ENCODE measurements at places on chromosomes 6 and 20. TPM values are rescaled to one million over a fixed set of nuclear protein-coding genes. Genes with fewer than 3 reads are reported as not detected.

The KCNK15 gene
- total RNA-seq: not detected

The HLA-DQB1 gene
- total RNA-seq: not detected

The MOG gene
- total RNA-seq: not detected

The LPA gene
- total RNA-seq: not detected

The PPIL6 gene
- 0.85 TPM for total RNA-seq

The C6orf141 gene
- total RNA-seq: 11.3 TPM

The ARHGAP18 gene
- total RNA-seq: 68.3 TPM

The SMOC2 gene
- total RNA-seq: not detected

The TFAP2D gene
- total RNA-seq: not detected

The TMEM244 gene
- total RNA-seq: not detected

The SLC17A2 gene
- not detected for total RNA-seq

The FAXC gene
- 0.56 TPM for total RNA-seq

Measured in endothelial cell of coronary artery (primary cell).